Activated CD8-positive, alpha-beta T cell treated with anti-CD3 and anti-CD28 coated beads, Interleukin-2, amount 10 ng/mL, durations not matched to agents 7 days and 5 days (primary cell): ENCODE measurements at places on chromosomes 1 and 21. TPM values are rescaled to one million over a fixed set of nuclear protein-coding genes. Genes with fewer than 3 reads are reported as not detected.

The PLA2G2F gene
- not detected for total RNA-seq

The CASZ1 gene
- 9.9 TPM for total RNA-seq

The LCE3B gene
- total RNA-seq, result not detected

- no peak for DNase-seq
Observed at GRCh38 chr1:25063591-25064416, 133.7 kb upstream of the RUNX3 start.

- DNase-seq, result no peak
Observed at GRCh38 chr1:5551274-5551975, 440.8 kb downstream of the NPHP4 start.
